COLO829 (cell line): ENCODE measurements at places on chromosomes 2 and 18.

DNA sequence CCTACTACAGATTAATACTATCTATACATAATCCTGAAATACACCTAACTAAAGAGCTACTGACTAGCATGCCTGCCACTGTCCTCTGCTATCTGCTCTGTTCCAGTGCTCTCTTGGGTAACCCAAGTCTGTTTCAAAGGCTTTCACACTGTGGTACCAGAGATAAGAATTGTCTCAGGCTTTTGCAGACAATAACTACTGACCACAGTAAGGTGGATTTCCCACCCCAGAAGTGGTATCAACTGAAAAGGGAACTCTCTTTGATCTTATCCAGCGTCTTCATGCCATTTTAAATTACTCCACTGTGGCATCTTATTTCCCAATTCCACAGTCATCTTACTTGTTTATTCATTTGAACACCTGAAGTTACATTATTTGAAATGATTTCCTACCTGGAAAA, 190.2 kb downstream of the IKZF2 start:
- no peak for DNase-seq

- no peak for DNase-seq
Measured at GRCh38 chr2:36371070-36371874, 15.7 kb downstream of the CRIM1 start.

DNA sequence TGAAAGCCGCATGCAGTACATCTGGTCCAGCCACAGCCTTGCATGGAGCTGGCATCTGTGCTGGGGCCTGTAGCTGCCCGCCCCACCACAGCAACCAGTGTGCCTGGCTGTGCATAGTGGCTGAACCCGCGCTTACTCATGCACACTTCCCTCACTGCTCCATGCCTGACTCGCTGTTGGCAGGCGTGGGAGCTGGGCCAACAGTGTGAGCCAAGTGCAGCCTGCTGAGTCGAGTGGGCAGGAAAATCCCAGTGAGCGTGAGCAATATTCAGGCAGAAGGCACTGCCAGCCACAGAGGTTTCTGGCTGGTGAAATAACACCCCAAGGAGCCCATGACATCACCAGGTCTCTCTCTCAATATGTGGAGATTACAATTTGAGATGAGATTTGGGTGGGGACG, 1674.1 kb upstream of the TMEFF2 start:
- no peak for DNase-seq

- no peak for DNase-seq
Measured at GRCh38 chr2:8882094-8882493, 44.7 kb upstream of the KIDINS220 start.

DNA sequence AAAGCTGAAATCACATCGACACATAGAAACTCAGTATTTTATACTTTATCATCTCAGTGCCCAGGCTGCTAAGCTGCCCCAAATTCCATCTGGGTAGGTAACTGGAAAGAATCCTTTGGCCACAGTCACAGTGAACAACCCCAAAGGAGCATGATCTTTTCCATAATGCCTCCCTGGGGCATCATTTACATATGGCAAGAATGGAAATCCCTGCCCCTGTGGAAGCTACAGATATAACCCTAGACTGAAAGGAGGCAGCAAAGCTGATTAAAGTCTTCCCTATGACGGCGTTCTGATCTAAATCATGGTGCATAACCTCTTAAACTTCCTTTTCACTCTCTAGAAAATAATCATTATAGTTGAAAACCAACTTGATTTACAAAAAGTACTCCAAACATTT, 41.5 kb downstream of the MAP3K19 start:
- no peak for DNase-seq

GRCh38 chr18:8242151-8242696, 367.0 kb upstream of the RAB12 start:
- no peak for DNase-seq

DNA sequence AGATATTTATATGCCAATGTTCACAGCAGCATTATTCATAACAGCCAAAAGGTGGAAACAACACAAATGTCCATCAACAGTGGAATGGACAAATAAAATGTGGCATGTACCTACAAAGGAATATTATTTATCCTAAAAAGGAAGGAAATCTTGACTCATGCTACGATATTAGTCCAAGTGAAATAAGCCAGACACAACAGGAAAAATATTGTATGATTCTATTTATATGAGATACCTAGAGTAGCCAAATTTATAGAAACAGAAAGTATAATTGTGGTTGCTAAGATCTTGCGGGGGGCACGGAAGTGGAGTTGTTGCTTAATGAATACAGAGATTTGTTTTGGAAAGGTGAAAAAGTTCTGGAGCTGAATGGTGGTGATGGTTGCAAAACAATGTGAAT, 33.0 kb upstream of the CCDC150 start:
- DNase-seq: no peak
